ENCODE measurements at places on chromosomes 6 and 20.

- DNase-seq, result no peak
These were observed 123.7 kb downstream of the AKAP7 start for GRCh38 chr6:131258816-131259476.

DNA sequence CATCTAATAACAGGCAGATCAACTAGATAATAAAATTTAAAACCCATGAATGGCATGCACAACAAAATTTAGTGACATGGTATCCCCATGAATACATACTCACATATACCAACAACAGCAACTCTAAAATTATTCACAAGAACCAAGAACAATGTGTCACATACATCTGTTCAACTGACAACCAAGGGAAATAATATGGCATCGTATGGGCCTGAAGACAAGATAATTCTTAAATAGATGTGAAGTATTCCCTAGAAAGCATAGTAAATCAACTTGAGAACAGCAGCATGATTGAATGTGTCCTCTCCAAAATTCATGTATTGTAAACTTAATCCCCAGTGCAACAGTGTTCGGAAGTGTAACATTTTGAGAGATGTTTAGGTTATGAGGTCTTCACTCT, 635.5 kb downstream of the EYS start:
- no peak for DNase-seq

- no peak for DNase-seq
These were observed 501 bp upstream of the PLA2G7 start for GRCh38 chr6:46735720-46736031.

DNA sequence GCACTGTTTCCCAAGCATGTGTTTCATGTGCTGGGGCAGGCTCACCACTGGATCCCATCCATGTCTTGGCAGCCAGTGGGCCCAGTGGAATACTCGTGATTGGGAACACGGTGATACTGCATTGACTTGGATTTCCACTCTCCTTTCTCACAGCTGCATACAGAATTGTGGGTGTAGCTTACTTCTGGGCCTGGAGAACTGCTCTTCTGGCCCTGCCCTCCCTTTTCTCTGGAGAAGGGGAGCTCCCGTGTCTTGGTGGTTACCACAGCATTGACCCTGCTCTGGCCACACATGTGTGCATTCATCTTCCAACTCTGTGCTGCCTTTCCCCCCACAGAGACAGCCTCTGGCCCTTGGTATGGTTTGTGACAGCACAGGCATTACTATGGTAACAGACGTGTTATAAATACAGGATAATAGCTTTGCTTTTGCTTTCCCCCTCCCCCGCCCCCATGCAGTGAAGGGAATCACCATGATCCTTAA, 21.6 kb downstream of the SOBP start:
- DNase-seq, result no peak

DNA sequence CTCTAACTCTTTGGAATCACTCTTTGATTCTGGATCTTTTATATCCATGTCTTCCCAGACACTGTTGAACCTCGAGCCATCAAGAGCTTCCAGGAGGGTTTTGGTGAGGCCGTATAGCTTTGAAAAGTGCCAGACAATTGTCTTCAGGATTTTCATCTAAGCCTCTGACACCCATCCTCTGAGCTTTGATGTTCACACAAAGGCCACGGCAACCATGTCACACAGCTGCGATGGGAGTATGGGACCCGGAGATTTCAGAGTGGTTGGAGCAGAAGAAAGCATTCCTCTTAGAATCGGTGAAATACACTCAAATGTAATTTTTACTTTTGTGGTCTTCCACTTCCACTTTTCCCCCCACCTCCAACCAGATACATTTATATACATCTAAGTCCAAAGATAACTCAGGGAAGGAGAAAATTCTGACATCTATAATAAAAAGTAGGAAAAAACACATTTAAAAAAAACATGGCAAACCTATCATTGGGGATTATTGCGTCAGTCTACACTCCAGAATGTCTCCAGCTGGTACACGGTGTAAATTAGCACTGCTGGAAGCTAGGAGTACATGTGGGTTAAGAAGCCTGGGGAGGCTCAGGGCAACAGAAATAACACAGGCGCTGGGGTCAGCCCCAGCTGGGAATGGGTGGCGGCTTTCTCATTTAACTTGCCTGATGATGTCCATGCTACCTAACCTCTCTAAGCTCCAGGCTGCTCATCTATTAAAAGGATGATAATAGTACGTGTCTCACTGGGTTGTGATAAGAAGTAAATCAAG, 92.7 kb downstream of the LY86 start:
- no peak for DNase-seq

Data from NCI-H1092 treated with DMSO at 0.1 percent for 48 hours (cell line).